ENCODE measurements at places on chromosomes 3 and 15.
A peak's percentile ranks its signal among the peaks of the same experiment; 100 is the strongest.

- peak; percentile 1 for DNase-seq
These were observed at the start of gene ARPP21 for GRCh38 chr3:35639254-35640186. Gene ARPP21, plus strand, starts transcription at chr3:35639525. Its CDS starts 42,227 bp downstream, at chr3:35681752.

DNA sequence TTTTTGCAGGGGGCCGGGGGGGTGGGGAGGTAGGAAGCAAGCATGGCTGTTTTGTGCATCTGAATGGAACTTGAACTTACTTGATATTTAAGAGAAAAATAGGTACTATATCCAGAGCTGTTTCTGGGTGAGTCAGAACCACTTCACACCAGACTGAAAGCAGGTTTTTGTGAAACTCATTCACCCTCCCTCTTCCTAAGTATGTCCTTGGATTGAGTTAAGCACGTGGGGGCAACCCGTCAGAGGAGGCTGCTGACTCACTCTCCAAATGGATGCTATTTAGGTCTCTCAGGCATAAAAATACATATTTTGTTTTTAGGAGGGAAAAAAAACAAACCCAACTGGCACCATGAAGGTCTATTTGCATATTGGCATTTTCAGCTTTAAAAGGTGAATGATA lies 270.3 kb downstream of the RYR3 start:
- DNase-seq, result peak; percentile 2

GRCh38 chr15:73323956-73324355 lies 44.8 kb downstream of the HCN4 start:
- DNase-seq, result no peak

DNA sequence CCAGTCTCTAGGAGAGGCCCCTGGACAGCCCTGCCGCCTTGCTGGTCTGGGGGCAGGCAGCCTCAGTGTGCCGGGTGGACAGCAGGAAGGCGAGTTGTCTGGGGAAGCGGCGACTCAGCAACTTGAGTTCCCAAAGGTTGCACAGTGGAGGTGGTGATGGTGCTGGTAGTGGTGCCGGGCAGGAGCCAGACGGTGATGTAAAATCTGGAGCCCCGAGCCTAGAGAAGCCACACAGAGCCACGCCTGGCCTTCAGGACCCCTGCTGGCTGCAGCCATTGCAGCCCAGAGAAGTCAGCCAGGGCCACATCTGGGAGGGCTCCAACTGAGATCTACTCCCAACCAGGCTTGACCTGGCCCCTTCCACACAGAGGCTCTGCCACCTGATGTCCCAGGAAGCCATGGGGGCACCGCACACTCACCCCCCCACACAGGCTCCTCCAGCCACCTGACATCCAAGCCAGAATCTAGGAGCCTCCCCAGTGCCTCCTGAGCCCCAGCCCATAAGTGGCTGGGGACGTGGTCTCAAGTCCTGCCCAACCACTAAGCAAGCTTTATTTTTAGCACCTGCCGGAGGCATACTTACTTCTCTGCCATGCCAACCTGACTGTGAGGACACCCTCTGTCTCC lies 8.8 kb downstream of the C3orf22 start:
- DNase-seq, result no peak

- DNase-seq, result no peak
These were observed 65.3 kb downstream of the CLASP2 start for GRCh38 chr3:33652736-33653135.

DNA sequence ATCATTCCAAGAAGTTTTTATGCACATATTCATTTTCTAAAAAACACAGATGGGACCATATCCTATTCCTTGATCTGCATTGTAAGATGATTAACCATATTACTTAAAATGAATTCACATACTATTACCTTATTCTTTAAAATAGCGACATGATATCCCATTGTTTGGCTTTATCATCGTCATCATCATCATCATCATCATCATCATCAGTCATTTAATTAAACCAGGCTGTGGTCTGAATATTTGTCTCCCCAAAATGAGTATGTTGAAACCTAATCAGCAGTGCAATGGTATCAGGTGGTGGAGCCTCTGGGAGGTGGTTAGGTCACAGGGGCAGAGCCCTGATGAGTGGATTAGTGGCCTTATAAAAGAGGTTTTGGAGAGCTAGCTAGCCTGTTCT lies 4.4 kb downstream of the TRAK1 start:
- DNase-seq, result no peak

DNA sequence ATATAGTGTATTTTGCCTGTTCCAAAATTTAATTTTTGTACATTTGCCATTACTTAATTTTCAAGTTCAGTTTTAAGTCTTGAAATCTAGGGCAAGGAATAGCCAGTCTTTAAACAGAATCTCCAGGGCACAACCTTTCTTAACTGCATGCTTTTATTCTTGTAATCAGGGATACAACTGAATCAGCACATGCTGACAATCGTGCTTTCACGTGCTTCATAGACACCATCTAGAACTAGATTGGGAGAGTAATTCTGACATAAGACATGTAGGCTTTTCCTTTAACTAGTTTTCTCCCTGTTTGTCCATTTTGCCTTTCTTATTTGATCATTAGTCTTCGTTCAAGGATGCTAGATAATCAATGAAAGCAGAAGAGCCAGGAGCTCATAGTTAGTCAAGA lies 650.4 kb upstream of the CADM2 start:
- no peak for DNase-seq

DNA sequence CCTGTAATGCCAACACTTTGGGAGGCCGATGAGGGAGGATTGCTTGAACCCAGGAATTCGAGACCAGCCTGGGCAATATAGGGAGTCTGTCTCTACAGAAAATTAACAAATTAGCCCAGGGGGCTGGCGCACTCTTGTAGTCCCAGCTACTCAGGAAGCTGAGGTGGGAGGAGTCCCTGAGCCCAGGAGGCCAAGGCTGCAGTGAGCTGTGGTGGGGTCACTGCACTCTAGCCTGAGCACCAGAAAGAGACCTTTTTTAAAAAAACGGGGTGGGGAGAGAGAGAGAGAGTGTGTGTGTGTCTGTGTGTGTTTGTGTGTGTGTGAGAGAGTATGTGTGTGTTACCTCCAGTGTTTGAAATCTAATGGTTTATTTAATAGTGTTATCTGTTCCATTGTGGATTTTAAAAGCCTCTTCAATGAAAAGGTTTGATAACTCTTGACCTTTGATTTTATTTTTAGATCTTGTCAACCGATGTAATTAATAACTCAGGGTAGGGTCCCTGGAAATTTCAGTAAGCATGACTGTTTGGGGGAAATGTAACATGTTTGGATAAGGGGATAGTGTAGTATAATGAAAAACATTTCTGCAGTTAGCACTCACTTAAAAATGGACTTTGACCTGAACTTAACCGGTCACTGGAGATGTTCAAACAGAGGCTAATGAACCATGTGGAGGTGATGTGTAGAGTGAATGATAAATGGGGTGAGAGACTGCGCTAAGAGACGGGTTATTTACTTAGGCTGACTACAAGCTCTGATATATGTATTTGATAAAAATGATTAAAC lies 29.7 kb downstream of the LRCH3 start:
- DNase-seq, result no peak

DNA sequence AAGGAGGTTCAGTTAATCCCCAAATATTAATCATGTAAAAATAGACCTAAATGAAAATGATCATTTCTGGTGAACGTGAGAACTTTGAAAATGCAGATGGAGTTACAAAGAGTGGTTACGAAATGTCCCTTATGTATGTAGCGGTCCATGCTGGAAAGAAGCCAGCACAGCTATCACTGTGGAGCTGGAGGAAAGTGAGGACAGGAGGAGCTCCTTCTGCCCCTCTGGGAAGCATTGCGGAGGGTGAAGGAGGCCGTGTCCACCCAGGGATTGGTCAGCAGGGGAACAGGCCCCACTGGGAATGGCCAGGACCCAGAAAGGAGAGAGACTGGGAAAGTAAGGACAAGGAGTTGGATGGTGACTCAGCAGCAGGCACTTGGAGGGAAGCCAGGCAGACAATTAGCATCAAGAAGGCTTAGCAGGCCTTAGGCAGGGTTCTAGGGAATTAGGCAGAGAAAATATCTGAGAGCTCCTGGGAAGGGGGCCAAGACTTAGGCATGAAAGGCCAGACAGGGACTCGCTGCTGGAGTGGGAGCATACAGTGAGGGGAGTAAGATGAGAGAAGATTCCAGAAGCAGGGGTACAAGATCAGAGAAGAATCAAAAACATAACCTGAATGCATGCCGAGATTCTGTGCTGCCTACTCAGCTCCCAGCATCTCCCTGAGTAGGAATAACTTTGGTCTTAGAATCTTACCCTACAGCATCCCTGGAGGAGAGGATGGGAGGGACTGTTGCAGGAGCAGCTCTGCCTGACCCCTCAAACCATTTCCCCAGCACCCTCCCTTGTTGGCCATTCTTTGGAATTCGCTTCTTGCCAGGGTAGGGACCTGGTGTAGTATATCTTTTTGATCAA lies 171.0 kb upstream of the UMPS start:
- peak; percentile 100 for DNase-seq

- DNase-seq, result peak; percentile 30
These were observed 1.1 kb downstream of the ITPR1 start for GRCh38 chr3:4493941-4494894.

DNA sequence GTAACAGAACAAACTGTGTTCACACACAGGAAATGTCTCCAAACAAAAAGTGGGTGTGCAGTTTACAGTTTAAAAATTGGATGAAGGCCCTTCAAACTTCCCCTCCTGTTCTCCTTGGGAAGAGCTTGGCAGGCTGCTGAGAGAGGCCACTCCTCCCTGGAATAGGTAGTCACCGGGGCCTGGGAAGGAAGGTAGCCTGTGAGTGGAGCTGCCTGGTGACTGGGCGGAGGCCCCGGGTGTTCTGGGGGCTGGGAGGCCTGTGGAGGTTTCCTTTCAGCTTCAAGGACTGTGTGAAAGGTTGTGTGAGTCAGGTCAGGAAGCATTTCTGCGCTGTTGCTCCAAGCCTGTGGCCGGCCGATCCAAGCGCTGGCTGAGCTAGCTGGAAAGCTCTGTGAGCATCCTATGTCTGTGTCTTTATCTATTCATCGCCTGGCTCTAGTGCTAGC lies 14.1 kb downstream of the SLCO3A1 start:
- DNase-seq, result peak; percentile 86

DNA sequence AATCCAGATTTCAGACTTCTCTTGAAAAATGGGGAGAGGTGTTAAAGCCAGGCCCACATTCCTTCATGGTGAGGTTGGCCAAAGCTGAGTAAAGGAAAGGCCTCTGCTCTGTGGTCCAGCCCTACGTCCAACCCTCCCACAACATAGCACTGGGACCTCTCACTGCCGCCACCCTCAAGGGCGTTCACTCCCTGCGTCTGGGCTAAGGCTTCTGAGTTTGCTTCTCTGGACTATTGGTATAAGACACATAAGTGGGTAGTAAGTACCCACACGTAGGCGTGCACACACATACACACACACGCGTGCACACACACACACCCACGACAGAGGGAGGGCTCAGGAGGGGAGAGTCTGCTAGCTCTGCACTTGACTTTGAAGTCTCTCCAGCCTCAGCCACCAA lies 80.2 kb upstream of the PXYLP1 start:
- DNase-seq, result peak; percentile 4

GRCh38 chr3:27532426-27533260 lies 48.5 kb upstream of the SLC4A7 start:
- peak; percentile 24 for DNase-seq

GRCh38 chr15:69612112-69612511 lies 159.5 kb downstream of the RPLP1 start:
- DNase-seq, result no peak

GRCh38 chr15:93027413-93027812 lies 61.6 kb downstream of the RGMA start:
- no peak for DNase-seq

DNA sequence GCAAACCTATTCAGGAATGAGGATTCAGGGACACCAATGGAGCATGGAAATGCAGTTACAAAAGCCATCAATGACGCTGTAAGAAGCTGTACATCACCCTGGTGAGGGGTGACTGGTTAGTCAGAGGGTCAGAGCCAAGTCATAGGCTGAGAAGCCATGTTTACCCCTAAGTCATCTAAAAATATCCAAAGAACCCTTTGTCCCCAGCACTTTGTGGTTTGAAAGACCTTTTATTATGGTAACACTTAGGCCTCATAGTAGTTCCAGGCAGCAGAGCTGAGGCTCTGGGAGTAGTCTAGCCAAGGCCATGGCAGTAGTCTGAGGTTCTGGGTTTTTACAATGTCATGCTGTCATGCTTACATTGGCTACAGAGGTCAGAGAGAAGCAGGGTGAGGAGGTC lies 131.2 kb downstream of the CTNNB1 start:
- peak; percentile 77 for DNase-seq

DNA sequence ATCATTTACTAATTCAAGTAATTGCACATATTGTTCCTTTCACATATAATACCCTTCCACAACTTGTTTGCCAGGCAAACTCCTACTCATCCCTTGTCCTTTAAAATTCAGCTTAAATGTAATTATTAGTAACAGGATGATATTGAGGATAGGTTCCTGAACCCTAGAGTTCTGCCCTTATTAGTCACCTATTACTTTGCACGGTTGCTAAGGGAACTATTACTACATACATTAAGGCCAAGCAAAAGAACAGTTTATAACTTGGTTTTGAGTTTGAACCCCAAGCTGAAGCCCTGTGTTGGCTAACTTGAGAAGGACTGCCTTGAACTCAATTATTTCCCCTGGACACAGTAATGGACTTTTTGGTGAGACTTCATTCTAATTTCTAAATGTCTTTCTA lies 529.7 kb downstream of the IGSF11 start:
- no peak for DNase-seq

GRCh38 chr3:27354588-27355203 lies 14.5 kb downstream of the NEK10 start:
- DNase-seq, result no peak

- DNase-seq, result peak; percentile 56
These were observed 313.9 kb downstream of the PTPRG start for GRCh38 chr3:61875046-61875844.

GRCh38 chr15:87591042-87591441 lies 665.5 kb downstream of the NTRK3 start:
- no peak for DNase-seq

- no peak for DNase-seq
These were observed 9.2 kb downstream of the CCRL2 start for GRCh38 chr3:46416125-46416810.

GRCh38 chr3:77553240-77553639 lies 513.3 kb downstream of the ROBO2 start:
- no peak for DNase-seq

DNA sequence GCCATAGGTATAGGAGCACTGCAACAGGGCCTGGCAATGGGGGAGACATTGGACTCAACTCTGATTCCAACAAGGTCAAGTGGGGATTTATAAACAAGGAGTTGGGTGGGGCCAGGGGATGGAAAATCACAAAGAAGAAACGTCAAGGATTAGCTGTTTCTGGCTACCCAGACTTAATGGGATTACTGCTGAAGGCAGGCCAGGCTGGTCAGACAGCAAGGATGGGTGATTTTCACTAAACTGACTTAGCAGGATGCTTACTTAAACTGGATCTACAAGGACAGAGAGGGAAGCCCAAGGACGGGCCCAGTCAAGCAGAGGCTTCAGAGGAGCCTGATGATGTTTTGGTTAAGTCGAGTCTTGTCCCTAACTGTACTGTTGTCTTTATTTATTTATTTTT lies 76.2 kb downstream of the USP13 start:
- DNase-seq, result no peak

- DNase-seq, result no peak
These were observed 7.7 kb downstream of the HYAL2 start for GRCh38 chr3:50314816-50315215.

- no peak for DNase-seq
These were observed 43.2 kb downstream of the DNAH1 start for GRCh38 chr3:52359116-52359855.

GRCh38 chr15:29669823-29670222 lies 152.4 kb downstream of the TJP1 start:
- peak; percentile 77 for DNase-seq

Measured in EH (cell line).